ENCODE measurements at places on chromosomes 3 and 15.

DNA sequence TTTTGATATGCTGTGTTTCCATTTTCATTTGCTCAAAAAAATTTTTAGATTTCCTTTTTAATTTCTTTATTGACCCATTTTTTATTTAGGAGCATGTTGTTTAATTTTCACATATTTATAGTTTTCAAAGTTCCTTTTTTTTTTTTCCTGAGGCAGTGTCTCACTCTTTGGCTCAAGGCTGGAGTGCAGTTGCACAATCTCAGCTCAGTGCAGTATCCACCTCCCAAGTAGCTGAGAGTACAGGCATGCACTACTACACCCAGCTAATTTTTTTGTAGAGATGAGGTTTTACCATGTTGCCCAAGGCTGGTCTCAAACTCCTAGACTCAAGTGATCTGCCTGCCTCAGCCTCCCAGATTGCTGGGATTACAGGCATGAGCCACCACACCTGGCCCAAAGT, 36.2 kb downstream of the PFN2 start:
- DNase-seq: peak; percentile 15

GRCh38 chr3:187610981-187611511, 59.1 kb downstream of the SST start:
- DNase-seq: no peak

- no peak for DNase-seq
Measured at GRCh38 chr3:55305696-55306485, 181.2 kb downstream of the WNT5A start.

- no peak for DNase-seq
Measured at GRCh38 chr15:74829486-74829885, 3.1 kb downstream of the CPLX3 start.

DNA sequence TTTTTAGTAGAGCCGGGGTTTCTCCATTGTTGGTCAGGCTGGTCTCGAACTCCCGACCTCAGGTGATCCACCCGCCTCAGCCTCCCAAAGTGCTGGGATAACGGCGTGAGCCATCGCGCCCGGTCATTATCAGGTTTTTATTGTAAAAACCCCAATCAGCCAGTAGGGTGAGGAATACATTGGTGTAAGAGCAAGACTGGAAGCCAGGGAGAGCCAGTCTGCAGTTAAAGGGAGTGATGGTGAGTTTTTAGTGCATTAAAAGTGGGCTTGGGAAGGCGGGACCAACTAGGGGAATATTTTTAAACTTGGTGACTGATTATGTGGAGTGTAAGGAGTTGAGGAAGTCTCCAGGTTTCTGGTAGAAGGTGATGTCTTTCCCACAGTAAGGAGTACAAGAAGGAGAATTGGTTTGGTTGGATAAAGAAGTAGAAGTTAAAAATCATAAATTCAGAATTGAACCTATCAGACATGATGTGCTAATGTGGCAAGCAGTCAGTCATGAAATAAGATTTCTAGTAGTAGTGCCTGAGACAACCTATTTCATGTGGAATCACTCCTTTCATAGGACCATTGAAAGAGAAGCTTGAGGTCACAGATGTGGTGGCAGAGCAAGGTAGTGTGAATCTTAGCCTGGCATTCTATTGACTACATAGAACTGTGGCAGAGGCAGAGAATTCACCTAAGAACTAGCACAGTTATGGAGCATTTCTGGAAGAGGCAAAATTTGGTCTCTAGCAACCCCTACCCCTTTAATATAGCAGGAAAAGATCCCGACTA, 2.4 kb upstream of the DCBLD2 start:
- no peak for DNase-seq

DNA sequence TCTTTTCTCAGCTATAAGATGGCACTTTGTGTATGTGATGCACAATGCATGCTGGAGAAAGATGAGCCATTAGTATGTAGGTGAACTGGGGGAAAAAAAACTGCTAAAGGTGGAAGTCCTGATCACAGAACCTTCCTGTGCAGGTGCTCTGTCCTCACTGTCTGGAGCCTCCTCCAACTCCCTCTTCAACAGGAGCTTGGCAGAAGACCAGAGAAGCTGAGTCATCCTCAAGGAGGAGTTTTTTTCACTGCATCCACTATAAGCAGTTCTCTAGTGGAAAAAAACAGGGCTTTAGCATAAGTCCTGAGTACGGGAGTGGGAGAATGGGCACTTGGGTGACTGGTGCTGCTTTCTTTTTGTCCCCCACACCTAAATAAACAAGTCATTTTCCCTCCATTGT, 168.4 kb upstream of the CADPS start:
- no peak for DNase-seq

Data from inflammatory macrophage treated with lipopolysaccharide for 4 hours (primary cell).